H7 (cell line): ENCODE measurements at places on chromosomes 13 and 19. TPM values are rescaled to one million over a fixed set of nuclear protein-coding genes. Genes with fewer than 3 reads are reported as not detected.

Gene C1QTNF9
- total RNA-seq, result 0.10 TPM in 1 of 2 replicates, not detected in the other

GRCh38 chr13:27359199-27359821 is 65.1 kb upstream of the GTF3A start:
- DNase-seq, result peak; percentile 80

- DNase-seq, result peak; percentile 99
Measured at GRCh38 chr19:41426952-41427646, at the start of gene B3GNT8. Gene B3GNT8, minus strand, starts transcription at chr19:41427374. Its CDS starts 596 bp downstream, at chr19:41426778.

DNA sequence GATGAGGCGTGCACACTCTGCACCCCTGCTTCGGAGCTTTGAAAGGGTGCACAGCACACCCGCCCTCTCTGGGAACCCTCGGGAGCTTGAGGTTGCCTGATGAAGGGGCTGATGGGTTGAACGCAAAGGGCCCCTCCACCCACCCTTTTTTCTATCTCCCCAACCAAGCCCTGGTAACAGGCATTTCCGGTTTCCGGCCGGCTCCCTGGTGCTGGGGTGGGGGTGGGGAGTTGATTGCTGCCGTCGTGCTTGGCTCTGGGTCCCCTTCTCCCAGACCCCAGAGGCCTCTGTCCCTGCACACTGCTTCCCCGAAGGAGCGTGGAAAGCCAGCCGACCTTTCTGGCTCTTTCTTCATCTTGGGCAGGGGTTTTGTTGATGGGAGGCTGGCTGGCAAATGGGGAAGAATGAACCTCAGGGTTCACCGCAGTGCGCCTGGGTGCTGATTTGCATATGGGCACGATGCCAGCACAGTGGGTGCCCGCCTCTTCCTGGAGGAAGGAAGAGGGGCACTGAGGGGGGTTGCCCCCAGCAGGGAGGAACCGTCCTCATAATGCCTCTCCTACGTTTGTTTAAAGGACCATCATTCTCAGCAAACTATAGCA is 29.1 kb downstream of the VAV1 start:
- DNase-seq, result peak; percentile 47

DNA sequence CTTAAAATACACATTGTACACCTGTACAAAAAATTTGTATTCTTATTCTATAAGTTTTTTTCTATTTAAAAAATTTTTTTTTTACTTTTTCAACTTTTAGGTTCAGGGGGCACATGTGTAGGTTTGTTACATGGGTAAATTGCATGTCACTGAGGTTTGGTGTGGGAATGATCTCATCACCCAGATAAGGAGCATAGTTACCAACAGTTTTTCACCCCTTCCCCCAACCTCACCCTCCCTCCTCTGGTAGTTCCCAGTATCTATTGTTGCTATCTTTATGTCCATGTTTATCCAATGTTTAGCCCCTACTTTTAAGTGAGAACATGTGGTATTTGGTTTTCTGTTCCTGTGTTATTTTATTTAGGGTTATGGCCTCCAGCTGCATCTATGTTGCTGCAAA is 89.9 kb downstream of the CDK8 start:
- no peak for DNase-seq

- no peak for DNase-seq
Measured at GRCh38 chr19:19050104-19050503, 13.7 kb upstream of the SLC25A42 start.

DNA sequence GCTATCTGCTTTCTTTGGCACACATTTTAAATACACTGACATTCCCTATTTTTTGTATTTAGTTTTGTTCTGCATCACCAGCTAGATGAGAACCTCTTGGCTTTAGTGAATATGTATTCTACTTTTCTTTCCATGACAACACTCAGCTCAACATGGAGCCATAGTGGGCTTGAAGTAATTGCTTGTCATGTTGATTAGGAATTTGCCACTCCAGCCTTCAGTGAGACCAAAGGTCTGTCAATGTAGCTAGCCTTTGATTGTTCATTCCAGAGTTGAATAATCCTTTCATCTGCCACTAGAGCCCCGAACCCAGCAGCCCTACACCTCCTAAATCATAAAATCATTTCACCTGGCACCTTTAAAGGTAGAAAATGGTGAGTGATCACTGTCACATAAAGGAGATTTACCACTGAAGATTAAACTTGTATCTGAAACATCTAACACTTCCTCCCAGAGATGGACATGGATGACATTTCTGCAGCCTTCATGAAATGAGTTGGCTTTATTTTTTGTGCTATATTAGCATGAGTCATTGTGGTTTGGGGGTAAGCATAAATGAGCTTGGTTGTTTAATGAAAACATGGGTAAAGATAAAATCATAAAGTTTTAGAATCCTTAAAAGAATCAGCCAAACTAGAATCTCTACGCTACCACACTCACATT is 29.2 kb upstream of the GARRE1 start:
- DNase-seq, result peak; percentile 50

DNA sequence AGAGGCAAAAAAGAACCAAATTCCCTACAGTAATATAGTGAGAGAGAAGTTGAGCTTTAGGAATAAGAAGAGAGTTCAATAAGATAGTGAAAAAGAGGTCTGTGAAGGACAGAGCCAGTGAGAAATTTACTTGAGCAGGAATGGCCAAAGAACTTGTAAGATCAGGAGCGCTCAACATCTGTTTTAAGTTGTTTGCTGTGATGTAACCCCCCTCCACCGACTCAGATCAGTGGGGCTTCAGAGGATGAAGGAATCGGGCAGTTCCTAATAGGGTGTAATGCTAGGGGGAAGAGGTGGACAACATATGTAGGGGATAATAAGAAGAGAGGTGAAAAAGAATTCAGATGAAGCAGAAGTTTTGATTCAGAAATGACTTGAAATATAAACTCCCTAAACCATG is 85.3 kb upstream of the FNDC3A start:
- DNase-seq, result no peak

Gene COLGALT1
- total RNA-seq, result 49.5 and 52.0 TPM in 2 replicates

- DNase-seq, result no peak
Measured at GRCh38 chr19:58296104-58296503, 9.1 kb upstream of the ERVK3-1 start.

DNA sequence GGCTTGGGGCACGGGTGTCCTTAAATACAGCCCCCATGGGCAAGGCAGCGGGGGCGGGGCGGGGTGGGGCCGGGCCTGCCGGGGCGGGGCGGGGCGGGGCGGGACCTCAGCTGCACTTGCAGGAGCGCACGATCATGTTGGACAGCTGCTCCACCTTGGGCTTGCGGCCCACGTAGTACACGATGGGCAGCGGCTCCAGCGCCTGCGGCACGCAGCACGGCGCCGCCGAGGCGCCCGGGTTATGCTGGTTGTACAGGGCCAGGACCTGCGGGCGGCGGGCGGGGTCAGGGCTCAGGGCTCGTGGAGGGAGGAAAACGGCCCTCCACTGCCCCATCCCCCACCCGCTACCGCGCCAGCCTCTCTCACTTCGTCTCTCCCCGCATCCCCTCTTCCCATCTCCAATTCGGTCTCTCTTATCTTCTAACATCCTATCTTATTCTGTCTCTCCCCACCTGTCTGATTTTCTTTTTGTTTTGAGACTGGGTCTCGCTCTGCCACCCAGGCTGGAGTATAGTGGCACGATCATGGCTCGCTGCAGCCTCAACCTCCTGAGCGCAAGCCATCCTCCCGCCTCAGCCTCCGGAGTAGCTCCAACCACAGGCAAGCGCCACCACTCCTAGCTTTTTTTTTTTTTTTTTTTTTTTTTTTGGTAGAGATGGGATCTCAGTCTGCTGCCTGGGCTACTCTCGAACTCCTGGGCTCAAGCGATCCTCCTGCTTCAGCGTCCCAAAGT is 21.1 kb downstream of the CCDC97 start:
- peak; percentile 84 for DNase-seq

Gene LIG1
- total RNA-seq, result 90.7 and 100 TPM in 2 replicates

Gene PSG3
- total RNA-seq, result not detected in 2 replicates

DNA sequence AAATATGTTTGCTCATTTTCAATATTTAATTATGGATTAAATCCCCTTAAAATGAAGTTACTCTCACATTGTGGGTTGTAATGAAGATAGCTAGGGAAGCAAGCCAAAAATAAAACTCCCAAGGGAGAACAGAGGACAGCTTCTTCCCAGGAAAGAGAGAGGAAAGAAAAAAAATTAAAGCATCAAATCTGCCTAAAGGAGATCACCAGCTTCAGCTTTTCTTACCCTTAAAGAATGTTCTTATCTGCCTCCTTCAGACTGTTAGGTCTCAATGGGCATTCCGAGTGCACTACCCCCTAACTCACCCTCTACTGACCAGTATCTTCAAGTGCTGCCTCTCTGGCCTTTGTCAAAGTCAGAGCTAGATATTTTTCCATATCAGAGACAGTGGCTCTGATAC is 55.2 kb downstream of the XPO4 start:
- no peak for DNase-seq

DNA sequence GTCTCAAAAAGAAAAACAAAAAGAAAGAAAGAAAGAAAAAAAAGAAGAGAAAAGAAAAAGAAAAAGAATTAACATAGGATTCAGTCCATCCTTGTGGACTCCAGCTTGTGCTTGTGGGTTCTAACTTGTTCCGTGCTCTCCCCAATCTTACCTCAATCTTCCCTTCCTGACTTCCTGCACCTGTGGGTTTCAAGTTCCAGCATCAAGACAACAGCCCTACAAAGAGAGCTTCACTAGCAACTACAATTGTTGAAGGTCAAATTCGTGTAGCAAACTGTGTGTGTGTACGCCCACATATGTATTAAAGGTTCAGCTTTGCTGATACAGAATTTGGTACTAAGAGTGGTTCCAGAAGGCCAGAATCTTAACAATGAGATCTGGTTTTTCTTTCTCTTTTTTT is 25.3 kb downstream of the FXYD5 start:
- DNase-seq, result no peak

- no peak for DNase-seq
Measured at GRCh38 chr19:49423985-49424303, 703 bp upstream of the PTH2 start.

Gene ZNF155
- 7.6 and 9.7 TPM in 2 replicates for total RNA-seq

Gene ZNF69
- total RNA-seq, result 0.07 TPM in 1 of 2 replicates, not detected in the other

Gene PAK4
- total RNA-seq, result 14.0 and 15.6 TPM in 2 replicates

DNA sequence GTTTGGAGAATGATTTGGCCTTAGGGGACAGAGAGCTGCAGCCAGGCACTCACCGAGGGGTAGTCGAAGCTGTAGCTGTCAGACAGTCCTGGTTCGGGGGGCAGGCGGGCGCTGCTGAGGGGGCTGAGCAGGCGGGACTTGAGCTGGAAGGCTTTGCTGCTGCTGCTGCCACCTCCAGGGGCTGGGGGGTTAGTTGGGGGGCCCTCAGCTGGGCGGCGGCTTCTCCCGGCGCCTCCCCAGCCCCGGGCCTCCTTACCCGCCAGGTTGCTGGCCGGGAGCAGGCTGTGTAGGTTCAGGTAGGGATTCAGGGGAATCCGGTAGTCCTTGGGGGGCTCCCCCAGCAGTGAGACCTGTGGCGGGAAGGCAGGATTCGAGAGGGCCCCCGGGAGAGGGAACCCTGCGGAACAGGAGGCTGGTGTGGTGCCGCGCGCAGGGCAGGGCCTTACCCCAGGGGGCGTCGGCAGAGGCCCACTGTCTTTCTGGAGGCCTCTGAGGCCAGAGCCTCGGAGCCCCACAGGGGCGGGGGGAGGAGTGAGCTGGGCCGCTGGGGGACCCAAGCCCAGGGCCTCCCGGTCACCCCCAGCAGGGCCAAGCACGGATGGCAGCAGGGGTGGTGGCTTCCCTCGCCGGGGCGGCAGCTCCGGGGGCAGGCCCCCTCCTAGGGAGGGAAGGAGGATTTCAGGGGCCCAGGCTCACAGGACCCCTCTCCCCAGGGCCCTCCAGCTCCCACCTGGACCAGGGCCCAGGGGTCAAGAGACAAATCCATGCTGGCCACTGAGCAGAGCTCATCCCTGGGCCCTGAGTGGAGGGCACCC is 5.0 kb upstream of the FDX2 start:
- peak; percentile 71 for DNase-seq
